Left lung (tissue), 14 donors: ENCODE measurements at places on chromosomes 3 and 15.

DNA sequence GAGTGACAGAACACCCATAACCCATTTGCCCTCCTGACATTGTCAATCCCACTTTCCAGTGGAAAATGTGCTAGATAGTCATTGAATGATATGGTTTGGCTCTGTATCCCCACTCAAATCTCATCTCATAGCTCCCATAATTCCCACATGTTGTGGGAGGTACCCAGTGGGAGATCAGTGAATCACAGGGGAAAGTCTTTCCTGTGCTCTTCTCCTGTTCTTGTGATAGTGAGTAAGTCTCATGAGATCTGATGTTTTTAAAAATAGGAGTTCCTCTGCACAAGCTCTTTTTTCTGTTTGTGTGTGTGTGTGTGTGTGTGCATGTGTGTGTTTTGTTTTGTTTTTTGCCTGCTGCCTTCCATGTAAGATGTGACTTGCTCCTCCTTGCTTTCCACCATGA, 191.7 kb downstream of the ARRDC4 start:
- no peak for DNase-seq

DNA sequence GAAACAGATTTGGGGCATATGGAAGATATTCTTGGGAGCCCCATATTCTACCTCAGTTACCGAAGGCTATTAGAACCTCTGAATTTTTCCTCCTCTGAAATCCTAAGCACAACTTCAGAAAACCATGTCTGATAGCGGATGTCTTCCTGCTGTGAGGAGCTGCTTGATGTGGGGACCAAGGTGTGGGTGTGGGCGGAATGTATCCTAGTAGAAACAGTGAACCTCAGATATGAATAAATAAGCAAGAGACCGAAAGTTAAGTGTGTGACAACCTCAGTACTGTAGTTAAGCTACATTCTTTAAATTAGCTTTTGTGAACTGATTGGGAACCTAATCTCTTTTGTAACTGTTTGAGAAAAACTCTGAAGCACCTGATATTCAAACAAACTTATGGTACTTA, 46.9 kb downstream of the SENP2 start:
- no peak for DNase-seq

- no peak for DNase-seq
These were observed 14.1 kb downstream of the LYSMD4 start for GRCh38 chr15:99719096-99719541.

GRCh38 chr3:23640471-23641146, 165.1 kb upstream of the UBE2E1 start:
- DNase-seq: no peak

DNA sequence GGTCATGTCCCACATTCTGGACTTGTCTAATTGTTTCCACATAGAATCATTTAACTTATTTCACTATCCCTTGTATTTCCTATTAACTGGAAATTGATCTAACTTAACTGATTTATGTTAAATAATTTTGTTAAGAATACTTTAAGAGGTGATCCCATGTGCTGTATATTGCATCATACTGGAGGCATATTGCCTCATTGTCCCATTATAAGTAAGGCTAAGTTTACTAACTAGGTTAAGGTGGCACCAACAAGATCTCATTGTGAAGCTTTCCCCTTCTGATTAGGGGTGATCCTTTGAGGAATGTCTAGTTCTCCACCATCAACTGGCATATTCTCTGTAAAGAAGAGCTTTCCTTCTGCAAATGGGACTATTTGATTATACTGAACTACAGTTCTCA, 24.4 kb downstream of the MAP1A start:
- no peak for DNase-seq

DNA sequence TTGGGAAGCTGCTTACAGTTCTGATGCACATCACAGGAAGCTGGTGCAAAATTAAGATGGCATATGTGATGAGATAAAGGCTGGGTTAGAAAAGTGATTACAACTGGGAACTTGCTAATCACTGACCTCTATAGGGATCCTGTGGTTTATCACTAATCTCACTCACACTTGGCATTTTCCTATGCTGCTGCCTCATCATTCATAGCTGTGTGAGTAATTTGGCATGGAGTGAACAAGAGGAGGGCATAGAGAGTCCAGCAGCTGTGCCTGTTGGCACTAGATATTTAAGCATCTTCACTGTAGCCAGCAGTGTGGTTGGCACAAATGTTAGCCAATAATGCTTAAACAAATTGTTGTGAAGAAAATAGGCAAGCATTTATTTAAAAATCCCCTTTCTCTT, 217.7 kb upstream of the CGNL1 start:
- DNase-seq: no peak

- no peak for DNase-seq
These were observed 33.8 kb downstream of the GLCE start for GRCh38 chr15:69194025-69194827.

- peak; percentile 52 for DNase-seq
These were observed 18.8 kb downstream of the EIF5A2 start for GRCh38 chr3:170889630-170890029.

GRCh38 chr3:149678351-149678950, 20.6 kb upstream of the WWTR1 start:
- DNase-seq: no peak

DNA sequence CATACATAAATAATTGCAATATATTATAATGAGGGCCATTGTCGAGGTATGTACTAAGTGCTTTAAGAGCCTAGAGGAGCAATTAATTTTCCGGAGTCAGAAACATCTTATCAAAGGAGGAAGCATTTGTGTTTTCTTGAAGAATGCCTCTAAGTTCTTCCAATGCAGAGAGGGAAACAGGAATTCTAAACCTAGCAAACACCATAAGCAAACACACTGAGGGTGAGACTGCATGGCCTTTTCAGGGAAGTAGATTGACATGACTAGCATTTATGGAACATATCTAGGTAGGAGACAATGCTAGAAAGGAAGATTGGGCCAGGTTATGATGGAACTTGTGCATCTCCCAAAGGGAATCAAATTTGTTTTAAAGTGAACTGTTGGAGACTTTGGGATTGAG, 7.2 kb upstream of the PLCL2 start:
- DNase-seq: no peak

GRCh38 chr15:100284701-100285100, 57.1 kb downstream of the ADAMTS17 start:
- no peak for DNase-seq

- no peak for DNase-seq
These were observed 5.3 kb downstream of the C15orf39 start for GRCh38 chr15:75206803-75207617.

- no peak for DNase-seq
These were observed 24.0 kb downstream of the OSBPL10 start for GRCh38 chr3:31957106-31957505.
